DMS153 (cell line): ENCODE measurements at places on chromosomes 5 and 9.

- DNase-seq: no peak
Observed at GRCh38 chr9:97854696-97855485, 1.9 kb downstream of the FOXE1 start.

DNA sequence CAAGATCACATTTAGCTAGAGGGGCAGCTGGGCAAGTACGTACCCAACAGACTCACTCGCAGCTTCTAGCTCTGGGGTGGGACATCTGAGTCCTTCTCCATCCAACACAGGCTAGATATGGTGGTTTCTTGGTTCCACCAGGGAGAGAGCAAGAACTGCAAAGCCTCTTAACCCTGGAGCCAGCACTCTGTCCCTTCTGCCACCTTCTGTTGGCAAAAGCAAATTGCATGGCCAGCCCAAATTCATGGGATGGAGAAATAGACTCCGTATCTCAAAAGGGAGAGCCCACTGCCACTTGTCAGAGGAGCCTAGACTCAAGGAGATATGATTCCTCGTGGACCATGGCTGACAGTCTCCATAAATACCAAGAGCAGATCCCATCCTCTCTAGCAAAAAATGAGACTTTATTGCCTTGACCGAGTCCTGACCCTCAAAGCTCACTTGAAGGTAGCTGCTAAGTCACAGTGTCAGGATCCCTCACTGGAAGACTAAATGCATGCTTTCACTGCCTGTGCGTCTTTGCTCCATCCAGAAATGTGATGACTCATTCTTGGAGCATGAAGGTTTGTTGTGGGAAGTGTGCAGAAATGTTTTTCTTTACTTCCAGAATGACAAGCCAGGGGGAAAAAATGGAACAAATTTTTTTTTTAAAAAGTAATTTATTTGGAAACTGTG, 28.8 kb upstream of the ROR2 start:
- DNase-seq: no peak

DNA sequence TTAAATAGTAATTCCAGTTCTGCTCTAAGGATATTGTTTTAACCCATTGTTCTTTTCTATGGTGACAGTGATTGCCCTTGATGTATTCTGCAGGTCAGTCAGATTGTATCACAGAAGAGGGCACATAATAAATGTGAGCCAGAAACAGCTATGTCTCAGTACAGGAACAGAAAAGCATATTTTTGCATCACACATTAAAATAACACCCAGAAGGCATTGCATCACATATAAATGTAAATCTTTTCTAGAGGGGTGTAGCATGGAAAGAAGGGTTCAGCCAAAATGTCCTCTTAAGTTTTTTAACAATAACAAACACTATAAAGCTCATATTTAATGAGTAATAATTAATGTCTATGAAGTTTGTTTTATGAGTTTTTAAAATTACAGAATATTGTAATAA, 30.0 kb downstream of the ZCCHC7 start:
- DNase-seq: no peak

DNA sequence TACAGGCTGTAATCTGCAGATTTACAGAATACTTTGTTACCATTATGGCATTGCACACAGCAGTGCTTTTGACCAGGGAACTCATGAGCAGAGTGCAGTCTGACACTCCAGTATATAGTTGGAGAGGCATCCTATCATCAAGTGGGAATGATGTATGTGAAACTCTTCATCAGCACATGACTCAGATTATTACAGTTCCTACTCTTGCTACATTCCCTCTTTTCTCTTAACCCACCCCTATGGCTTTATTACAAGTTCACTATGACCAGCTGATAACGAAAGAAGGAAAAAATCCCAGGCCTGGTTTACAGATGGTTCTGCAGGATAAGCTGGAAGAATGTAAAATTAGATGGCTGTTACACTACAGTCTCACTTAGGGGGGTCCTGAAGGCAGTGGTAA, 385.9 kb downstream of the RASEF start:
- no peak for DNase-seq

GRCh38 chr5:173637340-173637739, 20.9 kb upstream of the BOD1 start:
- DNase-seq: no peak

DNA sequence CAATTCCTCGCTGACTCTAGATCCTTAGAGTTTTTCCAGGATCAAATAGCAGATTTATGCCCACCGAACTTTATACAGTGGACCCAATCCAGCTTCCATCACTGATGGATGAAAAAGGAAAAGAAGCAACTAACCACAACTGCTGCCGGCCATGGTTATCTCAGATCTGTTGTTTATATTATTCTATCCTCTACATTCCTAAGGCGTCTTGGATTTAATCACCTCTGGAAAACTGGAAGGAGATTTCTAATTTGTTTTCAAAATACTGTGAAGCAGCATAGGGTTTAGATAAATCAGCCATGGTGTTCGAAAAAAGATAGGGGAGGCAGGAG, 663 bp upstream of the ZNF366 start:
- no peak for DNase-seq

DNA sequence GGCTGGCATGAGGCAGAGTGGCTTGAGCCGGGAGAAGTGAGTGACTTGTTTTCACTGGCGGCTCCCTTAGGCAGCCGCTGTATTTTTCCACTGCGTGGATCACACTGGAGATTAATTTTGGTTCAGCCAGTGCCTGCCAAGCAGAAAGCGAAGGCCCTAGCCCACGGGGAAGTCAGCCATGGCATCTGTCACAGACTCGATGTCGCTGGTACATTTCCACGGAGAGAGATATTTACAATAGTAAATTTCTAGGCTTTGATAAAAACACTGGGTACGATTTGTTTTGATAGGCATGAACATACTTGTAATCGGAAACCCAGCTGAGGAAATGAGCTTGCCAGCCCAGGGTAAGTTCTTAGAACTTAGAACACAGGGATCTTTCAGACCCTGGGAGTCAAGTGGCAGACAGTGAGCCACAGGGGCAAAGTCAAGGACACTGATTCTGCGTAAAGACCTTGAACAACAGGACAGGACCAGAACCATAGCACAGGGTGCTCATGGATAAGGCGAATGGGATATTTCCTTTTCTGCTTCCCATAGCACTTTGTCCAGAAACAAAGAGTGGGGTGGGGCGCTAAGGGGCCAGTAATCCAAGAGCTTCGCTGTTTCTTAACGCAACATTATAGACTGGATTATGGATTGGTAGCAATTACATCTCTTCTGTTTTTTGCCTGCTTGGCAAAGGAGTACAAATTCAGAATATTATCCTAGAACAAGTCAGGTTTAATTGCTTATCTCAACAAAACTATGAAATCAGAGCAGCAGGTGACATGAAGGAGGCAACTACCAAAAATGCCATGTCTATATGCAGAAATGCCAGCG, 4.5 kb downstream of the DUSP1 start:
- no peak for DNase-seq

DNA sequence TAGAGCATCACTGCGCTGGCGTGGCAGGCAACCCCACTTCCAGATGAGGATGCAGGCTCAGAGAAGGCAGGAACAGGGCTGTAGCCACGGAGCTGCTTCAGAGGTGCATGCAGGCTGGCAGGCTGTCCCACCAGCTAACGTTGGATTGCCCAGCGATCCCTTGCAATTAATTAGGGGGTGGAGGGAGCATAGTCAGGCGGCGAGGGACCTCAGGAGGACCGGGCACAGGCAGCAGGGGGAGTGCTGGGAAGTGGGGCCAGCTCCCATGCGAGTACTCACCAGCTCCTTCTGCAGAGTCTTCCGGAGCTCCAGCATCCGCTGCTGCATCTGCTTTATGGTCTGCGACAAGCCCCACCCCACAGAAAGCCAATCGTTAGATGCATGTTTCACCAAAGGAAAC, 20.3 kb downstream of the ARPC5L start:
- DNase-seq: no peak

GRCh38 chr9:20592673-20593072, 29.6 kb downstream of the MLLT3 start:
- no peak for DNase-seq

- no peak for DNase-seq
Observed at GRCh38 chr9:97889941-97890887, 32.1 kb downstream of the TRMO start.

- DNase-seq: no peak
Observed at GRCh38 chr9:90400091-90400490, 242.5 kb downstream of the DIRAS2 start.

- DNase-seq: no peak
Observed at GRCh38 chr5:9919306-9920030, 289.3 kb upstream of the TAS2R1 start.

DNA sequence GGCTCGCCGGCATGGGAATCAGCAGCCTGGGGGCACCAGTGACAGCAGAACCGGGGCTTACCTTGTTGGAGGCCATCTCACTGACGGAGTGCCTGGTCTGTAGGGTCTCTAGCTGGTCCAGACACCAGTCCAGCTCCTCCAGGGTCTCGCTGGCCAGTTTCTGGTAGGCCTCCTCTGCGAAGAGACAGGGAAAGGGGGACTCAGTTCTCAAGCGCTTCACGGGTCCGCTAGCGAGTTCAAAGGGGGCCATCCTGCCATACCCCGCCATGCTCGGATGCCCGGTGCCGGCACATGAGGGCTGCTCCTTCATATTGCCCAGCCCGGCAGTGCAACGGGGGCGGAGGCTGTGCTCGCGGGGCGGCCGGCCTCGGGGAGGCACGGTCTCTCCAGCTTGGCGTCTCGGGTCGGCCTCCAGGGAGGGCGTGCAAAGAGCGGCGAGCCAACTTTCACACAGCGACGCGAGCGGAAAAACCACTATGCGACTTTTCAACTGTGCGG, 456.0 kb downstream of the RAB3C start:
- no peak for DNase-seq

DNA sequence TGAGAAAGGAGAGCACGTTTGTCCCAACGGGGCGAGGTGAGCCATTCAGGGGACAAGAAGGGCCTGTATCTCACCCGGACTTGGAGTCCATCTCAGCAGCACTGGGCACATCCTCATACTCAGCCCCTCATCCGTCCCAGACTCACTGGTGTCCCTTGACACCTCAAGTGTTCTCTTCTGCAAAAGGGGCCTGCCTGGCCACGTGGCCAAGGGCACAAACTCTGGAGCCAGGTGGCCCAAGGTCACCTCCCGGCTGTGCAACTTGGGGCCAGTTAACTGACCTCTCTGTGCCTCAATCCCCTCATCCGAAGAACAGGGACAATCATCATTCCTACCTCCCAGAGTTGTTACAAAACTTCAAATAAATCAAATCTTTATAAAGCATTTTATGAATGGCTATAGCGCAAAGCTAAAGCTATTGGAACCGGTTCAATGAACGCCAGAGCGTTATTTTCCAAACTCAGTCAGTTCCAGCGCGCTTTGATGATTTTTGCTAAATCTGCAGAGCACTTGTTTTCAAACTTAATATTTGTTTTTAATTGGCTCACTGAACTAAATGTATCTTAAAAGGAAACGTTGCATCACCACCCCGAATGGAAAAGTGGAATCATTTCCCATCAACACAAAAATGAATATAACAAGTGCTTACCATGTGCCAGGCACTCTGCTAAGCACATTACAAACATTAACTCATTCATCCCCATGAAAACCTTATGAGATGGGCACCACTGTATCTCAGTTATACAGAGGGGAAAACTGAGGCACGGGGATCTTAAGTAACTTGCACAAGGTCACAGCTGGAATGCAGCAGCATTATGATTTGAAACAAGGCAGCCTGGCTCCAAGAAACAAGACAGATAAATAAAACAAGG, 49.3 kb downstream of the DUSP1 start:
- no peak for DNase-seq

DNA sequence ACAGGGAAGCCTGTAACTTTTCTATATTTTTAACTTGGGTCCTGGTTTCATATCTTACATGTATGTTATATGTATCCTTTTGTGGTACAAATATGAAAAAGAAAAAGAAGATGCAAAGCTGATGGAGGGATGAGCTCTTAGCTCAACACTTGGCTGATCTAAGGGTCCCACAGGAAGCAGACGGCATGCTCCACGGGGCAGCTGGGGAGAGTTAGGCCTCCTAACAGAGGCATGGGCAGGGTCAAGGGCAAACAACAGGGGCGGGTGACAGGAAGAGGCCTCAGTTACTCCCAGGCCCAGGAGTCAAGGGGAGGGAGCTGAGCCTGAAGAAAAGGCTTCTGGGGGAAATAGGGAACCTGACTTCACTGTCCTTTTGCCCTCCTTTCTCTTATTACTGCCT, 287.2 kb downstream of the ZSWIM6 start:
- DNase-seq: no peak

DNA sequence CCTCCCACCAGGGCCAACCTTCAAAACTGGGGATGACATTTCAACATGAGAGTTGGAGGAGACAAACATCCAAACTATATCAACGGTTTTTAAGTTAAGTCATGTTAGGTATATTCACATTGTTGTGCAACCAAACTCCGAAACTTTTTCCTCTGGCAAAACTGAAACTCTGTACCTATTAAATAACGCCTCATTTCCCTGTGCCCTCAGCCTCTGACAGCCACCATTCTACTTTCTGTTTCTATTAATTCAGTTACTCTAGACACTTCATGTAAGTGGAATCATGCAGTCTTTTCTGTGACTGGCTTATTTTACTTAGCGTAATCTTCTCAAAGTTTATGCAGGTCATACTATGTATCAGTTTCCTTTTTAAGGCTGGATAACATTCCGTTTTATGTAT, 85.0 kb downstream of the CWC27 start:
- no peak for DNase-seq

DNA sequence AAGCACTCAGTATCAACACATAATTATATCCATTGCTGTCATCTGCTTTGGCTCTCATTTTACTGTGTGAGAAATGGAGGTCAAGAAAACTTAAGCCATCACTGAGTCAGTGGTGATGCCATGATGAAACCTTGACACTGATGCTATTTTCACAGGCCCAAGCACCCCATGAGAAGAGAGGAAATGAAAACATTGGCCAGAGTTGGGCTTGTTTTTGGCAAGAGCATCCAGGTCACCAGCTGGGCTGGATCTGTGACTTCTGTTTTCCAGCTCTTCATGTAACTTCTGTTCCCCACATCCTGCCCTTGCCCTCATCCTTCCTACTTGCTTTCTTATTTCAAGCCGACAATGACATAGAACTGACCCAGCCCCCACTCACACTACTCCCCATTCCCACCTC, 10.0 kb downstream of the LCP2 start:
- DNase-seq: no peak

- no peak for DNase-seq
Observed at GRCh38 chr5:10577371-10578292, 13.8 kb downstream of the ANKRD33B start.

DNA sequence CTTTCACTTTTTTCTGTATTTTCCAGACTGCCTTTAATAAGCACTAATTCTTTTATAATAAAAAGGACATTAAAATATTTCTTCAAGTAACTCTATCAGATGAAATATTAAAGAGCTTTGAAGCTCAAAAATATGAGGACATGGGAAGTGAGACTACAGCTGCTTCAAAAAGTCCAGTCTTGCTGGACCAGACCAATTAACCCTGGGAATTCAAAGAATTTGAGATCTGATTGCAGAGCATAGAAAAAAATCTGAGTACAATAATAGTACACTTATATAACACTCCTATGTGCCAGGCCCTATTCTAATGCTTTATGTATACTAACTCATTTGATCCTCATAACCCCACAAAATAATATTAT, 9.8 kb downstream of the TMEM245 start:
- DNase-seq: no peak

GRCh38 chr5:122292332-122292731, 19.7 kb upstream of the SNCAIP start:
- no peak for DNase-seq

- no peak for DNase-seq
Observed at GRCh38 chr5:143148771-143149170, 254.7 kb downstream of the NR3C1 start.
